ENCODE measurements at places on chromosomes 1 and 21. TPM values are rescaled to one million over a fixed set of nuclear protein-coding genes. Genes with fewer than 3 reads are reported as not detected.

DNA sequence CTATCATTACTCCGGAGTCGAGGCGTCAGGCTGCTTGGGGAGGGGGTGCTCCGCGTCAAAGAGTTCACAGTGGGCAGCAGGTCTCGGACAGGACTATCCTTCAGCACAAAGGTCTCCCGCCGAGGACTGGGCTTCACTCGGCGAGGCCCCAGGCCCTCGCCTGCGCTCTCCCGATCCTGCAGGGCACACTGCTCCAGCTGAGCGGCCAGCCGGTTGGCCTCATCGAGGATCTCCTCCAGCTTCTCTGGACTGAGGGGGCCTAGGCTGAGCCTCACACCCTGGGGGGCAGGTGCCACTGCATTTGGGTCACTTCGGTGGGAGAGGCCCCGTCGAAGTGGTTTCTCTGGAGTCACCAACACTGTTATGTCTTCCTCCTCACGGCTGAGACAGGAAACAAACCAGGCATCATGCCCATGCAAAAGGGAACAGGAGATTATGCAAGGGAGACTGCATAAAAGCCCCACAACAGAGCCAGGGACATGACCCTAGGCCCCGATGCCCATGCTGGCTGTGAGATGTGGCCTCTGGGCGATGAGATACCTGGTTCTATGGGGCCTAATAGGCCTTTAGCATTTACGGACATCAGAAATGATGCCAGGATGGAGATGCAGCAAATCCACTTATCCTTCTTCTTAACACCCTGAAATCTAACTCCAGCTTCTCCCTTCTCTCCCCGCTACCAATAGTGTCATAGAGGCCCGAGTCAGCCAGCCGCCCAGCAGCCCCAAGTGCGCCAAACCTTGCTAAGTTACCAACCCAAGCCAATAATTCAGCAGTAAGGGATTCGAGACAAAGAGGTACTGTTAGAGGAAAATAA is 1.1 kb downstream of the PSRC1 start:
- no peak for DNase-seq

Gene CXADR
- 4.4 TPM for total RNA-seq

DNA sequence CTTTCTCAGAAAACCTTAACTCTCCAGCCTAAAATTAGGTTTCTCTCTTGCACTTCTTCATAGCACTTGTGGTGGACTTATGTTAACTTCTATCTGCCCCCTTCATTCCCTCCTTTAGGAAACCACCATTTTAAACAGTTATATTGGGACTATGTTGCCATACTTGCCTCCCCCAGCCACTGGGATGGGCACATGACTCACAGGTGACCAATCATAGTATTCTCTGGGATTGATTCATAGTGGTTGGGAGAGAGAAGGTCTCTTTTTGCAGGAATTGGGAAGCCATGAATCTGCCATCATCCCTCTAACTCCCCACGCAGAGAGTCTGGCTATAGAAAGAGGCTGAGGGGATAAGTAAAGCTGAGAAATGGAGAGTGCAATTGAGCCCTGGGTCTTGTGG is 50.4 kb upstream of the NRDC start:
- DNase-seq = no peak

DNA sequence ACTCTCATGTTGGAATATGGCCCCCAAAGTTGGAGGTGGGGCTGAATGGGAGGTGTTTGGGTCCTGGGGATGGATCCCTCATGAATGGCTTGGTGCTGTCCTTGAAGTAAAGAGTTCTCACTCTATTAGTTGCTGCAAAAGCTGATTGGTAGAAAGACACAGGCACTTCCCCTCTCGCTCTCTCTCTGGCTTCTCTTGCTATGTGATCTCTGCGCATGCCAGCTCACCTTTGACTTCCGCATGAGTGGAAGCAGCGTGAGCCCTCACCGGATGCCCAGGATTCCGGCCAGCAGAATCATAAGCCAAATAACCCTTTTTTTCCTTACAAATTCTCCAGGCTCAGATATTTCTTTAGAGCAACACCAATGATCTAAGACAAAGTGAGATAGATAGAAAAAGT is 20.9 kb upstream of the CCSAP start:
- no peak for DNase-seq

Gene IRF6
- total RNA-seq = 24.3 TPM

DNA sequence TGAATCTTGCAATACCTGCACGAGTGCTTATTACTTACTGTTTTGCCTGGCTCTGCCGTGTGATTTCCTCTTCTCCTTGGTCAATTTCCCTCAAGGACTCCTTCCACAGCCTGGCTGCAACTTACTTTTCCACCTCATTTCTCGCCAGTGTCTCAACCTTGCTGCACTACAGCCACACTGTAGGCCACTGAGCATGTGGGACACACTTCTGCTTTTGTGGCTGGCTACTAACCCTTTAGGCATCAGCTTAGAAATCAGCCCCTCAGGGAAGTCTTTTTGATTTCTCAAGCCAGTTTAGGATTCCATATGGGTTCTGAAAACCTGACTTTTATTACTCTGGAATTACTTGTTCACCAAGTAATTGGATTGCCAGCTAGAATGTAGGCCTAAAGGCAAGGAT is 5.2 kb upstream of the DMRTB1 start:
- DNase-seq = no peak

Gene GCSAML
- not detected for total RNA-seq

DNA sequence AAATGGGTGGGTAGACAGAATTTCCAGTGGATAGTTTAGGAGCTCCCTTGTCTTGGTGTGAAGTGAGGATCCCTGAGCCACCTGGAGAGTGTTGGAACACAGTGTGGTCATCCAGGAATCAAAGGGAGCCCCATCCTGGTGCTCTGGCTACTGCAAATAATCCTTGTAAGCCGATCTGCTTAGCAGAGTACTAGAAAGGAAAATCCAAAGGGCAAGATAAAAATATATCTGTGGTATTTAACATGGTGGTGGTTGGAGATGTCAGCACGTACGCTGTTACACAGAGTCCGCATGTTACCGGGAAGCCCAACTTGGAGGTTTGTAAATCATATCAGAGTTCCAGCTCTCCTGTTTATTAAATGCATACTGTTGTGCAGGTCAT is 39.0 kb downstream of the VANGL1 start:
- DNase-seq = no peak

Gene CACNA1E
- total RNA-seq = not detected

Gene CSF1
- 26.7 TPM for total RNA-seq

DNA sequence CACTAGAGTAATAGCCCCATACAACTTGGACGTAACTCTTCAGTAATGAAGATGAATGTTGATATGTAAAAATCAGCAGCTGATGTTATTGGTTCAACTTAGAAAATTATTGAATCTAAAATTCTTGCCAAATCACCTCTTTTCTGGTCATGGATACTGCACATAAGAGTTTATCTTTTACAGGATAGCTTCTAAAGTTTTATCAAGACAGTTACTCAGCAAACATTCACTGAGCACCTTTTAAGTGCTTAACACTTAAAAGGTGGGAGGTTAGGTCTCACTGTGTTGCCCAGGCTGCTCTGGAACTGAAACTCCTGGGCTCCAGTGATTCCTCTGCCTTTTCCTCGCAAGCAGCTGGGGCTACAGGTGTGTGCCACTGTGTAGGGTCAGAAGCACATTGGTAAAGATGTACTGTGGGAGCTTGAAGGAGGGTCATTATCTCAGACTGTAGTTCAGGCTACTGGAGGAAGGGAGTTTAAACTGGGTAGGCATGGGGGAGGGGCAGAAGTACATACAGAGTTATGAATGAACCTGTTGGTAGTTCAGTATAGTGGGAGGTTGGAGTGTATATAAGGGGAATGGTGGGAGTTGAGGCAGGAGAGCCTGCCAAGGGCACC is 2.0 kb downstream of the MPZL1 start:
- DNase-seq = no peak

- DNase-seq = no peak
Observed at GRCh38 chr1:53186533-53186932, 10.1 kb upstream of the CPT2 start.

DNA sequence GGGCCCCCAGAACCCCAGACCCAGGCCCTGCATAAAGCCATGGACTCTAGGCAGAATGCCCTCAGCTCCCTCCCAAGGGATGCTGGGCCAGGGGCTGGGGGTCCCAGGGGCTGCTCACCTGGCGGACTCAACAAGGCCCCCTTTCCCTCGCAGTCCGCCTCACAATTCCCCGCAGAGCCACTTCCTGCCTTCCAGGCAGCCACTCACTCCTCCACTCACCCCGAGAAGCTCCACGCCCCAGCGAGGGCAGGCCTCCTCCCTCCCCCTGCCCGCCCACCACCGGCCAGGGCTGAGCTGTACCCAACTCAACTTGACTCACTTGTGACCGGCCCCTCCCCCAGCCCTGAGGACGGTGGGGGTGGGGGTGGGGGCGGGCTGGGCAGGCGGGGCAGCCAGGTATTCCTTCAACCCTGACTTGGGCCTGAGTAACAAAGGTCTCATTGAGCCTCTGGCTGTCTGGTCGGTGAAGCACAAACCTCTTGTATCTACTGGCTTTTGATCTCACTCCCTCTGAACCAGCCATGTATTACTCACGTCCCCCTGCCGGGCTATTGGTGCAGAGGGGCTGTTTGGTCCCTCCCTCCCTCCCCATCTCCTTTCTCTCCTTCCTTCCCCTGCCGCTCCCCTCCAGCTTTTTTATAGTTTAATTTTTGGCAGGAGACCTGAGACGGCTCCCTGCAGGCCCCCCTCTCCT is 5.9 kb downstream of the BLACAT1 start:
- no peak for DNase-seq

DNA sequence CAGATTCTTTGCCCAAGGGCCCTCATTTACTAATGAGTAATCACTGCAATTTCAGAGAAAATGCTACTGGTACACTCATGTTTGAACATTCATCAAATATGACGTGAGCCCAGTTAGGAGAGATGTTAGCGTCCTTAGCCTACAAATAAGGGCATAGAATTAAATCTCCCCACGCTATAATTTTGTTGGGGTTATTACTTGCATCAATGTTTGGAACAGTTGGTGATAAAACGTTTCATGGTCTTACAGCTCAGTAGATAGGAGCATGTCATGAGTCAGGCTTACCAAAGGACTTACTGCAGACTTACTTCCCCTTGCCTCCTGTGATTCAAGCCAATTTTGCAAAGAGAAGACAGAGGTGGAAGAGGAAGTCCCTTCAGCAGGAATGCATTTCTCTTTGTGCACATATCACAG is 304.0 kb downstream of the KIF26B start:
- no peak for DNase-seq

- DNase-seq = no peak
Observed at GRCh38 chr1:243796016-243796415, 54.0 kb downstream of the AKT3 start.

GRCh38 chr1:6144647-6145395 is 35.3 kb downstream of the CHD5 start:
- DNase-seq = no peak

- DNase-seq = no peak
Observed at GRCh38 chr1:55706397-55706796, 491.2 kb upstream of the USP24 start.

DNA sequence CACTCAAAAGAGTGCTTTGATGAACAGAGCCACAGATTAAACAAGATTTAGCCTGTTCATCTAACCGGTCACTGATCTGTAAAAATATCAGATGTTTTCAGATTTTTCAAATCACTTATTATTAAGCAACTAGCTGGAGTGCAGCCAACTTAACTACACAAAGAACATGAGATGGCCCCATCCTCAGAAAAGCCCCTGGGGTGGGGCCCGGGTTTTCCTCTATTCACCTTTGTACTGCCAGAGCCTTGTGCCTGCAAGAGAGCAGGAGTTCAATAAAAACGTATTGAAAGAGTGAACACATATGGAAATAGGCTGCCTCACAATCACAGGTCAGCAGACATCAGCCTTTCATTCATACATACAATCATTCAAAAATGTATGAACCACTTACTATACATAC is 516.1 kb downstream of the OMA1 start:
- no peak for DNase-seq

Gene SH3D21
- 1.1 TPM for total RNA-seq

Gene E2F2
- total RNA-seq = 3.8 TPM

Gene FMO3
- 0.28 TPM for total RNA-seq

Gene GUCA2B
- total RNA-seq = not detected

- DNase-seq = no peak
Observed at GRCh38 chr1:231724041-231724440, 97.5 kb downstream of the DISC1 start.

GRCh38 chr1:121483961-121484424 is 299.2 kb downstream of the SRGAP2C start:
- DNase-seq = no peak

DNA sequence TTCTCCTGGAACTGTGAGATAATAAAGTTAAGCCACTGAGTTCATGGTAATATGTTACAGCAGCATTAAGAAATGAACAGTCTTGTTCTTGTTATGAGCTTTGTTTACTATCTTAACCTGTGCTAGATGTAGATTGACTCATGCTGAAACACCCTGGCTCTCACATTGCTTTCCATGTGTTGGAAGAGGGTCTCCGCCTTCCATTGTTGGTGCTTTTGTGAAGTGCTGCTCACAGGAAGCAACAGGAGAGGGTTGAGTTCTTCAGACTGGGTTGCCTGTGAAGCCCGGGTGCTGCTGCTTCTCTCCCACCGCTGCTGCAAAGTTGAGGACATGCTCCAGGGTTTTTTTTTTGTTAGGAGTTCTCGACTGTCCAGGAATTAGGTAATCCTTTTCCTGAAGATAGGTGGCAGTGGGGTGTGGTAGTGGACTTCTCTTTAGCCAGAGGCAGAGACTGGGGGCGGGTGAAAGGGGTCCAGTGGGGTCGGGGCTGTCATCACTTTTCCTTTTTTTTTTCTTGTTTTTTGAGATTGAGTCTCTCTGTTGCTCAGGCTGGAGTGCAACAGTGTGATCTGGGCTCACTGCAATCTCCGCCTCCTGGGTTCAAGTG is 28.7 kb upstream of the HMGN1 start:
- DNase-seq = peak; percentile 13

DNA sequence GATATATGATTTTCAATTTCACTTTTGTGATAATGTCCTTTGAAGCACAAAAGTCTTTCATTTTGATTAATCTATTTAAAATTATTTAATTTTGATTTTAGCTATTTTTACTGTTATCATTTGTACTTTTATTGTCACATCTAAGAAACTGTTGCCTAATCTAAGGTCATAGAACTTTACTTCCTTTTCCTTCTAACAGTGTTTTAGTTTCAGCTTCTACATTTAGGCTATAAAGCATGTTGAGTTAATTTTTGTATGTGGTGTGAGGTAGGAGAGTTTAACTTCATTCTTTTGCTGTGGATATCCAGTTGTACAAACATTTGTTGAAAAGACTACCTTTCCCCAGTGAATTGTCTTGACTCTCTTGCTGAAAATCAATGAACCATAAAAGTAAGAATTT is 204.5 kb downstream of the TM2D1 start:
- DNase-seq = no peak

DNA sequence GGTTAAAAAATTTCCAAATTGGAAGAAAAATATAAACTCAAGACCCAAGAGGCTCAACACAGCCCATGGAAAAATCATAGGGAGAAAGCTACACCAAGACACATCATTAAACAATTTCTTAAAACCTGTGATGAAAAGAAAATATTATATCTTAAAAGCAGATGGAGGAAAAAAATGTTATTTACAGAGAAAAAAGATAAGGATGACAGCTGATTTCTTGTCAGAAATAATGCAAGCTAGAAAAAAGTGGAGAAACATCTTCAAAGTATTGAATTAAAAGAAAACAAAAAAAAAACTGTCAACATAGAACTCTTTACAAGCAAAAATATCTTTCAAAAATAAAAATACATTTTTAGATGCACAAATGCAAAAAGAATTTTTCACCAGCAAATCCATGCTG is 930.5 kb downstream of the ADGRL2 start:
- DNase-seq = no peak

All from pulmonary artery endothelial cell (primary cell).